ENCODE measurements at places on chromosomes 7 and 10.
A peak's percentile ranks its signal among the peaks of the same experiment; 100 is the strongest.

GRCh38 chr10:116615199-116615776 is 5.5 kb upstream of the PNLIPRP2 start:
- DNase-seq: no peak

- peak; percentile 71 for DNase-seq
Observed at GRCh38 chr7:43758029-43758821, at the start of gene BLVRA. Gene BLVRA, plus strand, starts transcription at chr7:43758680. Its CDS starts 12,479 bp downstream, at chr7:43771159.

GRCh38 chr10:13528123-13528874 is 515 bp downstream of the BEND7 start:
- DNase-seq: peak; percentile 75

DNA sequence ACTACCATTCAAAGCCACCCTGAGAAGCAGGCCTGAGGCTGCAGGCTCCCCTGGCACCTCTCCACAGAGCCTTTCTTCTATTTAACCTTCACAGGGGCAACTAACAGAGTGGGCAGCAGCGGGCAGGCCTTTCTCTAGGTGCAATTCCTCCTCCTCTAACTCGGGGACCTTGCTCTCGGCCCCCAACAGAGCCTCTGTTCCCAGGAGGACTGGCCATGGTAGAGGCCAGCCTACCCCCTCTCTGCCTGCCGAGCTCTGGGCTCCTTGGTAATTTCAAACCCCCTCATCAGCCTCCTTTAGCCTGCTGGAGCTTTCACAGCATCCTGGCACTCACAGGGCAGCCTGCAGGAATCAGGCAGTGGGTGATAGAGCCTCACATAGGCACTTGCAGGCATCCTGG is 920.8 kb upstream of the ZNF722 start:
- DNase-seq: no peak

DNA sequence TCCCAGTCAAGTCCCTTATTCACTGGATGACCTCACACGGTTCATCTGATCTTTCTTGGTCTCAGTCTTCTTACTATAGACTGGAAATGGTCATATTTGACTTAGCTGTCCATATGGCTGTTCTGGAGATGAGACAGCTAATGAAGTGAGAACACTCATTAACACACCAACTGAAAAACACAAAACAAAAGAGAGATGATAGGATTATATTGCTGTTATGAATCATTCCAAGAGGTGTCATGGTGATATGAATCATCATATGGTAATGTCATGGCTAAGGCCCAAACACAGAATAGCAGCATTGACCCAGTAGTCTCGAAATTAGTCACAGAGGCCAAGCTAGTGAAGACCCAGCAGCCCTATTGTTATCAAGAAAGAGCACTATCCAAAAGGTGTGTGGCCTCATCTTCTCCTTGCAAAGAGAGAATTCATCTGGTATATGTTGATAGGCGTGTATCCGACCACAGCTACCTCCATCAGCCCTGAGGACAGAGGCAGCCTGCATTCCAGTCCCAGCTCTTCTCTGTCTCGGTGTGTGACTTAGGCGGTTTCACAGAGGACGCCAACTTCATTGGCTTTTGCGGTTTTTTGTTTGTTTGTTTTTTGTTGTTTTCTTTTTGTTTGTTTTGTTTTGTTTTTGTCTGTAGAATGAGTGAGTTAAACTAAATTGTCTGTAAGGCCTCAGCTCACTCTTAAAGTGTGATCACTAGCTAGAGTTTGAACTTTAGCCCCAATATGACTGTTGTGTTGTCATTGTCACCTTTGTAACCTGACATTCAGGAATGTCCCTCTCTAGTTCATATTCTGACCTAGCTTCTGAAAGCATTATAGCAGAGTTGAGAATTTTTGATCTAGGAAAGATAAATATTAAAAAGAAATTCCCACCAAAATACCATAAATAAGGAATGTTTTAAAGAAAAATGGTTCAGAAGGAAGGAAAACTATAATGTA is 97.4 kb upstream of the PDCD4 start:
- DNase-seq: peak; percentile 80

- no peak for DNase-seq
Observed at GRCh38 chr7:68929781-68930261, 668.5 kb upstream of the AUTS2 start.

GRCh38 chr7:35570937-35571336 is 124.0 kb downstream of the HERPUD2 start:
- DNase-seq: no peak

- no peak for DNase-seq
Observed at GRCh38 chr7:70787771-70788170, 344.2 kb upstream of the GALNT17 start.

DNA sequence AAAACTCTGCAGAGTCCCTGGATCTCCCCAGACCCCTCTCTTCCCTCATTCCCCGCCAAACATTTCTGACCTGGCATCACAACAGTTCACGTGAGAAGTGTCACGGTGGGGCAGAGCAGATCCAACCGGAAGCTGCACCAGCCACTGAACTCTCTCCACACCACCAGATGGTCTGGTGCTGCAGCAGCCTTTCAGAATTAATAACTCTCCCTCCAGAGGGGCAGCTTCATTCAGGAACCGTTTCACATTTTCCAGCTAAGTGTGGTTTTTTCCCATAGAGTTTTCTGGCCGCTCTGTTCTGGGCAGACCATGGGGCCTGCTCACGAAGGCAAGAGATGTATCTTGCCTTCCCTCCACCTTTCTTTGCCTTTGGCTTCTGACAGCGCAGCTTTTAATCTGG is 486.7 kb upstream of the GALNT17 start:
- DNase-seq: no peak

- no peak for DNase-seq
Observed at GRCh38 chr7:140619176-140619575, 21.4 kb downstream of the DENND2A start.

- peak; percentile 34 for DNase-seq
Observed at GRCh38 chr7:138756591-138757242, 41.1 kb upstream of the TMEM213 start.

DNA sequence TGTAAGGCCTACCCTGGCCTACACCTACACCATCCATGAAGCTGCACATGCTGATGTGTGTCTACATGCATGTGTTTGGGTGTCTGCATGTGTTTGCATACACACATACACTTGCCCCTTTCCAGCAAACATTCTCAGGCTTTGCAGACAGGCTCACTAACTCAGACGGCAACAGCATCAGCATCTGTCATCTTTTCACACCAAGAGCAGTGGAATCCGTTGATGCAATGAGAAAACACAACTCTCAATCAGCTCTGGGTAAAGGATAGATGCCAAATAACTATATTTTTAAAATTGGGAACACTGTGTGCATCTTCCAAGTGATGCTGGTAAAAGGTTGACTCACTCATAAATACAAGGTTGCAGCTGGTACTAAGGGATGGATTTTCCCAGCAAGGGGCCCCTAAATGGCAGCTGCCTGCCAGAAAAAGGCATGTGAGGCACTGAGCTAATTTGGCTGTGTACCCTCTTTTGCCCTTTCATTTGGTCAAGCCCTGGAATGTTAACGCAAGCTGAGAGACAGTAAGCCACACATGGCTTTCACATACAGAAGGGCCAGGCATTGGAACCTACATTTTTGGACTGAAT is 296.3 kb upstream of the NPSR1 start:
- DNase-seq: no peak

GRCh38 chr7:137968890-137969289 is 33.0 kb downstream of the CREB3L2 start:
- no peak for DNase-seq

- DNase-seq: no peak
Observed at GRCh38 chr10:20698837-20699236, 198.3 kb downstream of the NEBL start.

GRCh38 chr7:37376386-37376785 is 72.3 kb downstream of the ELMO1 start:
- peak; percentile 7 for DNase-seq

DNA sequence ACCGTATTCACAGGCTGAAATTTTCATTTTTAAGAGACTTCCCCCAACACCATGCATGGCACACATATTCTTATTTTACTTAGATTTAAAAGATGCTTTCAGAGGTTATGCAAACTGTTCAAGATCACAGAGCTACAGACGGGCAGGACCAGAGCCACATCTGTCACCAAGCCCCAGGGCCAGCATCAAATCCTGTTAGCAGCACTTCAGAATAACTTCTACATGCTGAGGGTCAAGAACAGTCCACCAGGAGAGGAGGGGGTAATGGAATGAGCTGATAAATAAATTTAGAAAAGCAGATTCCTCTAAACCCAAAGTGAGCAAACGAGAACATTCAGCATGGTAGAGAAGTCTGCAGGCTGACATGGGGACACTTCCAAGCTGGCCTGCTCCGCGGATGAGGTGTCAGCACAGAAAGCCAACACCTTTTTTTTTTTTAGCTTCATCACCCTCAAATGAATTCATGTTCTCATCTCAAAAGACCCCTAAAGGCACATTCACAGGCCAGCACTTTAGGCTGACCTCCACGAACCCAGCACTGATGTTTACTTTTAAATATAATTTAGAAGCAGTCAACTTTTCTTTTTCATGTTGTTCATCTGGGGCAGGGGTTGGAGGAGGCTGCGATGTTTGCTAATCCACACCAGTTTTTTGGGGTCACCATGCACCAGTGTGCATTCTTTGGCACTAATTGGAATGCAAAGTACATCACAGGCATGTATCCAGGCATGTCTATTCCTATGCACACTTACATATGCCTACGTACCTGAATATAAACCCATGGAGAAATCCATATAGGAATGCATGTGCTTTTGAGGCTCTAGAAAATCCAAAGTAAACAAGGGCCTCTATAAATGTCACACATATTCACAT is 249.0 kb downstream of the TNS3 start:
- no peak for DNase-seq

All from DMS53 (cell line).